ENCODE measurements at places on chromosomes 11 and 22.

- no peak for DNase-seq
These were observed 14.8 kb upstream of the MUC5B start for GRCh38 chr11:1208144-1208393.

DNA sequence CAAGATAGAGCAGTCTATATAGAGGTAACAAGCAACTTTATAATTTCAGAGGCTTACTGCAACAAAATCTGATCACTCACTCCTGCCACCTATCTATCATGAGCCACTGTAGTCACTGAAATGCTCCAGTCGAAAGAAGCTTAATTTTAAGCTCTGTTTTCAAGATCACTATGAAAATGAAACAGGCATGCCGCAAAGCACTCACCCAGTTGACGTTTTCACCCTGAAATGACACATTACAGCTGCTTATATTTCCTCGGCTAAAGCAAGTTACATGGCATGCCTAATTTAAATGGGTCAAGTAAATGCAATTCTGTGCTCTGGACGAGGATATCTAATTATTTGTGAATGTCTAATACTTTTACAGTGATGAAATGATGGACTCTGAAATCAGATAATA lies 616.3 kb downstream of the FAM181B start:
- no peak for DNase-seq

DNA sequence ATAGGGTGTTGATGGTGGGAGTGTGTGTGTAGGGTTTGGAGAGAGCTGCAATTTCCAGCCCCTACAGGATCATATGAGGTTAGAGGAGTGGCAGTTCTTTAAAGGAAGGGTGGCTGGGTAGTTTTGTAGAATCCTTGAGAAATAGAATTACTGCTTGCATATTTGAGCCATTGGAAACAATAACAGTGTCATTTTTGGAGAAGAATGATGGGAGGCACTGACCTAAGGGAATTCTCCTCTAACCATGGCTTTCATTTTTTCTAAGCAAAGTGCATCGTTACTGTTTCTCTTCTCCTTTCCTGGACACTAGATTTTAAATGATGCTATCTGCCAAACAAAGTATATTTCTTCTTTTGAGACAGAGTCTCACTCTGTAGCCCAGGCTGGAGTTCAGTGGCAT lies 66.9 kb upstream of the RRM1 start:
- no peak for DNase-seq

GRCh38 chr11:65489706-65490320 lies 9.0 kb upstream of the MALAT1 start:
- DNase-seq = no peak

DNA sequence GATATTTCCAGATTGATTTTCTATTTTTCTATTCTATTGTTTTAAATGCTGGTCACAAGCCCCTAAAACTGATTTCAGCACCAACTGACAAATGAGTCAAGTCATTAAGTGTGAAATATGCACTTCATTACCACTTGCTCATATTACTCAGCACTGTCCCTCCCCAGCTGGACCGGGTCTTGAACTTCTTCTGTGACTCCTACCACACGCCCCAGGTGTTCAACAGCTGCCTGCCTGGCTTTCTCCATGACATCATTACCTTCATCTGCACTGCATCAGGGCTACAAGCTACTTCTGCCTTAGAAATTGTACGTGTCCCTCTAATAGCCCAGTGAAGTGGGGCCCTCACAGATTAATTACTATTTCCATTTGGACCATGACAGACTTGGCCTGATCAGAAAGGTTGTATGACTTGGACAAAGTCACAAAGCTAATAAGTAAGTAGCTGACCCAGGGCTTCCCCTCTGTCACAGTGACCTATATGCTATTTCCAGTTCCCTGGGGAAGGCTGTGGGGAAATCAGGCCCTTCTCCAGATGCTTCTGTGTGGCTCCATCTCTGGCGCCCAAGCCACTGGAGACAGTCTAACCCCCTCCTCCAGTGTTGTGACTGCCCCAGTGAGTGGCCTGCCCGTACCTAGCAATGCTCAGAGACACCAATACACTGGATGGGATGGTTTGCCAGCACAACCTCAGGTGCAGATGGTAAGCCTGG lies 18.1 kb downstream of the TBC1D10A start:
- no peak for DNase-seq

DNA sequence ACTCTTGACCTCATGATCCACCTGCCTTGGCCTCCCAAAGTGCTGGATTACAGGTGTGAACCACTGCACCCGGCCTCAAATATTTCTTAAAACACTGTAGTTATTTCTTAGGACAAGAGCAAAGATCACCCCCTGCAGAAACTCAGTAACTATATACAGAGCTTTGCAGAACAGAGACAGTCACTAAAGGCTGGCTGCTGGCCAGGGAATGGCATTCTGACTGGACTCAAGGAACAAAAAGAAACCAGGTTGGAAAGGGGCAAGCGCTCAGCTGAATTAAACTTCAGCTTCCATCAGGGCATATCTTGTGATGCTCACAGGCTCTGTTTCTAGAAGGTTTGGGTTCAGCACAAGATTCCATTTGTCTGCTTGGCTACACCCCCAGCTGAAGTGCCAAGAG lies 95.8 kb downstream of the ADAMTS15 start:
- no peak for DNase-seq

DNA sequence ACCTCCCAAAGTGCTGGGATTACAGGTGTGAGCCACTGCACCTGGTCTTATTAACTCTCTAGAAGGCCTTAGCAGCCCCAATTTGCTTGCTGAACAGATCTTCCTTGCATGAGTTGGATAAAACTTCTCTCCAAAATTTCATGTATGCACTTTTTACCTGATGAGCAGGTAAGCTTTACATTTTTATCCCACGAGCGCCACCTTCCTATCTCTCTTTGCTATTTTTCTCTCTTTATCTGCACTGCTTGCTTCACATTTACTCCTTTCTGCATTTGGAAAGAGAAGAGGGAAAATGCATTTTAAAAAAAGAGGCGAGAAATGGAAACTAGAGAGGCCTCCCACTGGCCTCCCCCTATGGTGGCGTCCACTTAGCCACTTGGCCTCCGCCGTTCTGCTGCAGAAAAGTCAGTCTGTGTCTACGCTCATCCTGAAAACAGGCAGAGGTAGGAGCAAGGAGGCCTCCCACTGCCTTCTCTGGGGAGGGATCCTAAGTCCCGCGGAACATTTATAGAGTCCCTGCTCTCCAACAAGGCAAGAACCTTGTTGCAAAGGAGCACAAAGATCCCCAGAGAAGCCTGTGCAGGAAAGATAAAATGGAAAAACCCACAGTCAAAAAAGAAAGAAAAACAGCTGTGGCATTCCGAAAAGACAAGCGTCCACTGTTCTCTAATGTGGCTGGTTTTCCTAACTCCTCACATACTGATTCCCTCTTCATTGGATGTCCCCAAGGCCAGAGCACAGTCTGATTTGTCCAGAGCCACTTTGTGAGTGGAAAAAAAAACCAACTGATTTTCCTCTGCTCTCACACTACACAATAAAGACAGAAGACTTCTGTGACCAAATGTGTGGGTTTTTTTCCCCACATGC lies 62.2 kb upstream of the INCENP start:
- DNase-seq = no peak

- no peak for DNase-seq
These were observed 6.7 kb downstream of the P2RX3 start for GRCh38 chr11:57344826-57345225.

GRCh38 chr11:117851106-117851505 lies 25.4 kb downstream of the FXYD6 start:
- no peak for DNase-seq

DNA sequence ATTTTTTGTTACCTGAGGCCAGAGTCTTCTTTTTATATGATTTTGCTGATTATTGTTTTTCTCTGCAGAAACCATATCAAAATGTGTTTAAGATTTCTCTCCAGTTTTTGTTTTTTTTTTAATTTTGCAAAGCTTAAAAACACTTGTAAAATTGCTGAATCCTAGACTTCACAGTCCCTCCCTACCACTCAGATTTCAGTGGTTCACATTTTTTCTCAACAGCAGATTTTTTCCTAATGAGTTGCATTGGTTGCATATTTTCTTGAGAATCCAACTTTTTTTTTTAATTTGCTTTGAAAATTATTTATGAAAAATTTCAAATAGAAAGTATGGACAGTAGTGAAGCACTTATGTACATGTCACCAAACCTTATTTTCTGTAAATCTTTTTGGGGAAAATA lies 5.8 kb downstream of the ARL14EP start:
- DNase-seq = no peak

DNA sequence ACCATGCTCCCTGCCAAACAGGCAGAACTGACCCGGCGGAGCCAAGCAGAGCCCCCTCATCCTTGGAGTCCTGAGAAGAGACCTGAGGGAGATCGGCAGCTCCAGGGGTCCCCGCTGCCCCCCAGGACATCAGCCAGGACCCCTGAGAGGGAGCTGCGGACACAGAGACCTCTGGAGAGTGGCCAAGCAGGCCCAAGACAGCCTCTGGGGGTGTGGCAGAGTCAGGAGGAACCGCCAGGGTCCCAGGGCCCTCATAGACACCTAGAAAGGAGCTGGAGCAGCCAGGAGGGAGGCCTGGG lies 37.5 kb downstream of the TRIOBP start:
- DNase-seq = no peak

DNA sequence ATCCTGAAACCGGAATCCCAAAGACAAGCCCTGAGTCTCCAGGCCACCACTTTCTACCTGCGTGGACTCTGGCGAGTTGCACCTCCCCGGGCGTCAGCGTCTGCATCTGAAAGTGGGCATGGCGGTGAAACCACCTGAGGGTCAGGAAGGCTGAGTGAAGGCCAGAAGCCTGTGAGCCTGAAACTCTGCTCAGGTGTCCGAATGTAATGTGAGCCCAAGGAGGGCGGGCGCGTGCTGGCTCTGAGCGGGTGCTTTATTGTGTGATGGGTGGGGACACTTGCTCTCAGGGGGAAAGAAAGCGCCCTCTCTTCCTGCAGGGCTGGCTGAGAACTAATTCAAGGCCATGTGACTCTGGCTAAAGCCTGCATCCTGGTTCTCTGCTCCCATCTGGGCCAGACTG lies 135.6 kb downstream of the ST3GAL4 start:
- no peak for DNase-seq

GRCh38 chr11:6635082-6635932 lies 16.1 kb upstream of the TPP1 start:
- DNase-seq = no peak

GRCh38 chr11:100709233-100709957 lies 22.3 kb downstream of the ARHGAP42 start:
- DNase-seq = no peak

- no peak for DNase-seq
These were observed 102.4 kb downstream of the WT1 start for GRCh38 chr11:32332990-32333319.

- DNase-seq = no peak
These were observed 27.3 kb downstream of the SERGEF start for GRCh38 chr11:17985517-17985916.

GRCh38 chr11:69638941-69639681 lies 1.8 kb upstream of the CCND1 start:
- DNase-seq = peak; percentile 96

DNA sequence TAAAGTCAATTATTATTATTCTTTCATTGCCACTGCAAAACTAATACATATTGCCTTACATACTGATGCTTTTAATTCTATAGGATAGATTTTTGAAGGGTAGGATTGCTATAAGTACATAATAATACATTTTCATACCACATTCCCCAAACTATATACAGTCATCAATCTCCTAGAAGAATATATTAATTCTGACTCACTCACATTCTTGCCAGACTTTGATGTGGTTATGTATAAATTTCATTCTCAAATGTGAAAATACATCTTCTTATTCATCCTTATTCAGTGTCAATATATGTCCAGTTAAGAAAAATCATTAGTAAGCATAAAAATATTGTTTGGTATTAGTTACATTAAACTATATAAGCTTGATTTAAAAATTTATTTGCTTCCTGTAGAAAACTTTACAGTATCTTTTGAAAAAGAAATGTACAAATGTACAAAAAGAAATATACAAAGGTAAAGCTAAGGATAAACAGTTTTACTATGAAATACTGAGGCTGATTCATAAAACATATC lies 458.8 kb upstream of the CNTN5 start:
- DNase-seq = no peak

- peak; percentile 57 for DNase-seq
These were observed 4.3 kb upstream of the OR51V1 start for GRCh38 chr11:5204787-5205186.

DNA sequence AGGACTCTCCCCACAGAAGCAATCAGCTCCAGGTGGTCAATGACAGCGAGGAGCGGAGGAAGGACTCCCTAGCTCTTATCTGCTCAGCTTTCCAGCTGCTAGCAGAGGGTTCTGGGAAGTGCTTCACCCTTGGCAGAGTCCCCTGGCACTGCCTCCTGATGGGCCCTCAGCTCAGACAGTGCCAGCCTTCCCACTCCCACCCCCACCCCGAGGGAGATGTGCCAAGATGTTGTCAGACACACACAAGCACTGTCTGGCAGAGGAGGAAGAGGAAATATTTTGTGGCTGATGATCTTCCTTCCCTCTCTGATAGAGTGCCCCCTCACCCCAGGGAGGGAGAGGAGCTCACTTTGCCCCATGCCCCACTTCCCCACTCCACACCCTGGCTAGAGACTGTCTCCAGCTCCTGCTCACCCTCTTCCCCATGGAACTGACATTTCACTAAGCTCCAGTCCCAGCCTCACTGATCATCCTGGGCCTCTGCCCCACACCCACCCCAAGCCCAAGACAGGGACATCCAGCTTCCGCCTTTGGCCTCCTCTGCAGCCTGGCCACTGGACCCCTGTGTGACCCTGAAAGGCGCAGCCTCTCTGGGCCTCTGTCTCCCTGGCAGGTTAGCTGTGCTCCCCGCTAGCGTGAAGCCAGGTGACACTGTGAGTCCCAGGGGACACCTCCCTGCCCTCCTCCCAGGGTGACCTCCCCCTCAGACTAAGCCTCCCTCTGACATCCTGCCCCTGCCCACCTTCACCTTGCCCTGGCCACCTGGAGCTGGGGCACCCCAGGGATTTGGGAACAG lies 44.5 kb downstream of the SLCO2B1 start:
- no peak for DNase-seq

DNA sequence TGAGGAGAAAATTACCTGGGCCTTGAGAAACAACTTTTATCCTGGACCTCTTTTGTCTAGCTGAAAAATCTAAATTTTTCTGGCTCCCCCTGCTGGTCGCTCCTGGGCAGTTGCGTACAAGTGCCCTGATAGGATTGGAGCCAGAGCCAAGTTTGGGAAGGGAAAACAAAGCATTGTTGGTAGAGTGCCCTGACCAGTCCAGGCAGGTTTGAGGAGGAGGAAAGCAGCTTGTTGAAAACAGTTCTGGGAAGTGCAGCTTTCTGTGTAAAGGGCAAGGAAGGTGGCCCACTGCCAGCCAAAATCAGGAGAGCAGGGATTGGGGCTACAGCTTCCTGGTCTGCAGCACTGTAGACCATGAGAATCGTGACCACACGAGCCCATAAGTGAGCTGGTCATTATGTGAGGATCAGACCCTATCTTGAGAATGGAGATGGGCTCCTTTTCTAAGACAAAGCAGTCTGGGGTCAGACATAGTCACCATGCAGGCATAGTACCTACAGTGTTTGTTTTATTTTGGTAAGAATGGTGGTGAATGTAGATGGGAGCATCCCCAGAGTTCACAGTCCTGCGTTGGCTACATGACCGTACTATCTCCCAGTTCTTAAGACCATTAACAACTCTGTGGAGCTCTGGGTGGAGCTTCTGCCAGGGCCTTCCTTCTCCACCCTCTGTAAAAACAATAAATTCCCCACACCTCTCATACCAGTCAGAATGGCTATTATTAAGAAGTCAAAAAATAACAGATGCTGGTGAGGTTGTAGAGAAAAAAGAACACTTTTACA lies 21.3 kb upstream of the PIK3IP1 start:
- no peak for DNase-seq
